ENCODE measurements at places on chromosomes 6 and 20. TPM values are rescaled to one million over a fixed set of nuclear protein-coding genes. Genes with fewer than 3 reads are reported as not detected.

DNA sequence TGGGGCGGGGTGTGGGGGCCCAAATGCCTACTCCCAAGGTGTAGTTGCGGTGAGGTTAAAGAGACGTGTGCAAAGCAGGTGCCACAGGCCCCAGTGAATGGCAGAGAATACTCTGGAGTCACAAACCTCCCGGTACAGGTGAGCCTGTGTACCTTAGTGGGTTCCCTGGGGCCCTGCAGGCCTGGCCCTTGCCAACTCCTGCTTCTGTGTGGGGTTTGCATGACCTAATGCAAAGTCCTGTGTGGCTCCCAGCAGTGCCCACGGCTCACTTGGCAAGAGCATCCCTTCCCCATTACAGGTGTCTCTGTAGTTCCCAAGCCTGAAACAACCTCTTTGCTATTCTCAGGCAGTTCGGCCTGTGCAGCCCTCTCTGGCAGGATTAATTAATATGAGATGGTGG, 17.5 kb downstream of the SPDEF start:
- no peak overlapping the region for H3K27ac ChIP-seq
- no peaks in the 10 kb centered on the region for H3K27me3 ChIP-seq
- no peaks in the 10 kb centered on the region for H3K4me1 ChIP-seq
- no peak for DNase-seq

- H3K4me1 ChIP-seq = no peaks in the 10 kb centered on the region
- H3K36me3 ChIP-seq = no peaks in the 10 kb centered on the region
- DNase-seq = no peak
- H3K27ac ChIP-seq = no peak overlapping the region
- H3K4me3 ChIP-seq = no peak overlapping the region
Observed at GRCh38 chr6:169141671-169142537, 111.7 kb downstream of the THBS2 start.

DNA sequence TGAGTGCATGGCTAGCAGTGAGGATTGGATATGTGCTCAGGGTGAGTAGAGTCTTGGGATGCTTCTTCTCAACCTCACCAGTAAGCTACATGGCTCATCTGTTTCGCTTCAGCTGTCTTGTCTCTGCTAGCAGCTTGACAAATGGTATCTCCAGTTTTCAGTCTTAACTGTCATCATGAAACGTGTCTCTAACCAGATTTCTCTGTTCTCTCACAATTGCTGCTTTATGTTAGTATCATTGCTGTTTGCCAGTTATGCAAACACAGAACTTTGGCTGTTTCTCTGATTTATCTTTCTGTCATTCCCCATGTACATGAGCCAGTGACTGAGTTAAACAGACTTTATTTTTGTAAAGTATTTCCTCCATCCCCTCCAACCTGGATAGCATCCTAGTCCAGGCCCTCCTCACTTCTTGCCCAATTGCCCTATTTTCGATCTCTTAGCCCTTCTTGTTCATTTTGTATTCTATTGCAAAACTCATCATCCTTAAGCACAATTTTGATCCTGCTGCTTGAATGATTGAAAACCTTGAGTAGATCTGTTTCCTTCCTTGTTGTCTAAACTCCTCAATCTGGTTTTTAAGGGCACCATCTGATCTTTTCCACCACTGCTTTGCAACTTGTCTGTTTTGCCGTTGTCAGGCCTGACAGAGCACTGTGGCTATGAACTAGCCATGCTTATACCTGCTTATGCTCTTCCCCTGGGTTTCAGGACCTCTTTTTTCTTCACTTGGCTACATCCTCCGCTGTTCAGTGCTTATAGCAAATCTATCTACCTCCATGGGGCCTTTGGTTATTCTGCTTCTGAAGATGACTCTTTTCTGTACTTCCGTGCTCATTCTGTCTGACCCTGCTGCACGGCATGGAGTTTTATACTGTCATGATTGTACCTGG, 37.7 kb upstream of the ADIG start:
- no peak overlapping the region for H3K27ac ChIP-seq
- H3K36me3 ChIP-seq = peaks cover 48% of the 10 kb centered on the region

GRCh38 chr6:155528335-155528734, 72.7 kb upstream of the NOX3 start:
- no peak overlapping the region for H3K4me3 ChIP-seq
- peaks cover 3% of the 10 kb centered on the region for H3K36me3 ChIP-seq
- peaks cover 2% of the 10 kb centered on the region for H3K27me3 ChIP-seq
- H3K4me1 ChIP-seq = peaks cover 10% of the 10 kb centered on the region
- no peak for DNase-seq

DNA sequence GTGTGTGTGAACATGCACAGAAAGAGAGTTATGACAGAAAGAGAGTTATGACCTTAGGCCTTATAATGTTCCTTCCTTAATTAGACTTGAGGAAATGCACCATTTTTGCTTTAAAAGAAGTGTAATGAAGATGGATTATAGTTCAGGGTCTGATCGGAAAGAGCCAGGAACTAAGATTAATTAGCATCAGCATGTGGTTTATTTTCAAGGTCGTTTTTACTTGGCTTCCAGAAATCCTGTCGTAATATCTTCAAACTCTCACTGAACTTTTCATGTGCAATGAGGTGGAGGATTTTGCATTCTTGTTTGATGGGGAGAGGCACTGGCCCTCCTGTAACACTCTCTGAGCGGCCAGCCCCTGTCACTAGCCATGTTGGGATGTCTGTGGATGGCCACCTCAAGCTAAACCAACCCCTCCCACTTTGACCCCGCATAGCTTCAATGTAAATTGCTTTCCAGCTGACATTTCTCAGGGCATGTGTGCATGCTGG, 116.8 kb downstream of the CDC5L start:
- no peak overlapping the region for H3K27ac ChIP-seq
- no peaks in the 10 kb centered on the region for H3K27me3 ChIP-seq
- no peak for DNase-seq
- no peaks in the 10 kb centered on the region for H3K36me3 ChIP-seq
- H3K4me3 ChIP-seq = no peak overlapping the region

DNA sequence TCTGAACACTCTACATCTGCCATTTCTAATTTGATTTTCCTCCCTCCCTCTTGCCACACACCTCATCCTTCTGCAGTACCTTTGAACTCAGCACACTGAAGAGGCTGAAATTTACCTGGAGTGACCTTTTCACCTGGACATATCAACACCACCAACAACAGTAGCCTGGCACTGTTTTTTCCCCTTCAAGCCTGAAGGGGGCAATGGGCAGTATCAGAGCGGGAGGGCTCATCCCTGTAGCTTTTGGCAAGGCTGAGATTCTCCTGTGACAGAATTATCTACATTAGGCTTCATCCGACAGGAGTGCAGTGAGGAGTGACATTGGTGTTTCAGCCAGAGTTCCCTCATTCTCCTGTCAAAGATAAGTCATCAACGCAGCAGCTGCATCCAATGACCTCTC, 312.8 kb upstream of the SPTLC3 start:
- H3K4me1 ChIP-seq = peaks cover 41% of the 10 kb centered on the region
- H3K36me3 ChIP-seq = peaks cover 5% of the 10 kb centered on the region
- H3K4me3 ChIP-seq = no peak overlapping the region
- H3K27ac ChIP-seq = no peak overlapping the region

C6orf15 gene
- total RNA-seq = not detected

Measured in WTC11 (cell line).